ENCODE measurements at places on chromosomes 1 and 21.

GRCh38 chr1:187275985-187276575 lies 447.3 kb downstream of the PLA2G4A start:
- no peak for DNase-seq

DNA sequence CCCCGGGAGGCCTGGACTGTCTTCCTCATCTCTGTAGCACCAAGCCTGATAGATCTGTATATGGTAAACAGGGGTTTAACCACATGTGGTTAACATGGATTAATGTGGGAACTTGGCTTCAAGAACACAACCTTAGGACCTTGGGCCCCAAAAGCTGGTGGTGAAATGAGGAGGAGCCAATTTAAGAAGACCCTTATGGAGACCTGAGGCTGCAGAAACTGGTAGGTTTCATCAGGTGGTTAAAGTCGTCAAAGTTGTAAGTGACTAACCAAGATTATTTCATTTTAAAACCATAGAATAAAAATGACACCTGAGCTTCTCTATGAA lies 14.0 kb downstream of the THEMIS2 start:
- no peak for DNase-seq

DNA sequence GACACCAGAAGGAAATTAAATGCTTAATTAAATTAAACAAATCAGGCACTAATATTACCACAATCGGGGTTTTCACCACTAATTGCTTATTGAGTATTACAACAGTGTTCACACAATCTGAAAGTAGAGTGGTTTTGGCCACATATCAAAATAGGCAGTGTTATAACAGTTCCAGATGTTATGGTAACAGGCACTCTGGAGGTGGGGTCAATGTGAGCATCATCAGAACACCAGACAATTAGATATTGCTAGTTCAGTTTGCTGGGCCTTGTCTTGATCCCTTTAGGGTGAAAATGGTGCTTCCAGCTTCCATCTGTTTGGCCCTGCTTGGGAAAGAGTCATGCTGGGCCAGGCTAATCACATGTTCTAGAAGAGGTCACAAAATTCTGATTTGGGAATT lies 14.5 kb upstream of the DDAH1 start:
- no peak for DNase-seq

DNA sequence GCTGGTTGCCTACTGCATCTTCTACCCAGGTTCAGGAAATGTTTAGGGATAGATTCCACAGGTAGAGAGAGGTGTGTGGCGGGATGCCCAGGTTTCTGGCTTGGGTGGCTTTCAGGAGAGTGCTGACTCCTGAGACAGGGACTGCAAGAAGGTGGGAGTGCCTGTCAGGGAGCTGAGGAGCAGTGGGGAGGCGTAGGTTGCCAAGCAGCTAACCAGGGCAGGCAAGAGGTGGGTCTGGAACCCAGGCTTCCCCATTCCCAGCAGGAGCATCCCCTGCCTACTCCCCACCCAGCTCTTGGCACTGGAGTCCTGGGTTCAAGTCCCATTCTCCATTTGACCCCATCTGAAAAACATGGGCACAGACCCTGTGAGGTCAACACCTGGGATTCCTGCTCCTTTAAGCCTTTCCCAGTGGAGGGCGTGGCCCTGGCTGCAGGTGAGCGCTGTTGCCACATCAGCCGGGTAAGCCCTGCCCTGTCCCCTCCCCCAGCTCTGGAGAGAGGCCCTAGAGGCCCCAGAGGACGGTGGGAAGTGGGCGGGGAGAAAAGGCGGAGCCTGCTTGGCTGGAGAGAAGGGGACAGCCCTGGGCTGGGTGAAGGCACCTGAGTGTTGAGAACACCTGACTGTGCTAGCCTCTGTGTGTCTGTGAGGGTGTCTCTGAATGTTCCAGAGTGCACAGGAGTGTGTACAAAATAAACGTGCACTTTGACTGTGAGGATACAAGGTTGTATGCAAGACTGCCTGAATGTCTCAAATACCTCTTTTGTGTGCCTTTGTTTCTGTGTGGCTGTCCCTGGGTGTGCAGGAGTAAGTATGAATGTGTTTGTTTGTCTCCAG lies 14.0 kb upstream of the SYNC start:
- peak; percentile 87 for DNase-seq

GRCh38 chr1:195960580-195960979 lies 647.7 kb downstream of the KCNT2 start:
- DNase-seq = no peak

GRCh38 chr1:33361532-33362235 lies 40.8 kb upstream of the A3GALT2 start:
- no peak for DNase-seq

- no peak for DNase-seq
These were observed 14.0 kb upstream of the HLCS start for GRCh38 chr21:36980280-36981048.

- no peak for DNase-seq
These were observed 22.6 kb upstream of the A3GALT2 start for GRCh38 chr1:33343539-33343938.

DNA sequence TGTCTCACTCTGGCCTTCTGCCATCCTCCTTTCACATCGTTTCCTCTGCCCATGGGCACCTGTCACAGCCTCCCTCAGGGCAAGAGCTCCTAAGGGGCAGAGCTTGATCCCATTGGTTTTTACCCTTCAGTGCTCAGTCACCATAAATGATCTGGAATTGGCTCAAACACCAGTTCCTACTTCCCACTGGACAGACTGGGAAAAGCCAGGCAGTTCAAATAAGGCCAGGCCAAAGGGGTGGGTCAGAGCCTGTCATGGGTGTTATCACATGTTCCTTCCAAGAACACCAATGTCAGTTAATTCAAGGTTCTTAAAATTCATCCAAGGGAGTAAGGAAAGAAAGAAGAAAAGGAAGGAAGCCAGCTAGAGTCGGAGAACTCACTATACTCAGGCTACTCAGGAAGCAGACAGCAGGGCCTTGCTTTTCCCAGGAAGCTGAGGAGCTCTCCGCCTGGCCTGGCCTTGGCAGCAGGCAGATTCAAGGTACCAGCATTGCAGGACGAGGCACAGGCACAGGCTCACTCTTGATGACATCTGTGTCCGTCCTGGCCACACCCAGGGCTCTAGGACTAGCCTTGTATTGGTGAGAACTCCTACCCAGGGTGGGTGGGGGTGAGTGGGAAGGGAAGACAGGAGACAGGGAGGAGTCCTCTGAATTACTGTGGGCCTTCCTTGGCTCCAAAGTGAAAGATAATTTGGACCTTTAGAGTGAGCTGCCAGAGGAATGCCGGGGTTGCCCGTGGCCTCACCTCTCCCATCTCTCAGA lies 32.2 kb upstream of the ARTN start:
- DNase-seq = no peak

GRCh38 chr1:61152066-61152465 lies 69.7 kb downstream of the NFIA start:
- no peak for DNase-seq

GRCh38 chr1:197909384-197909783 lies 7.0 kb downstream of the C1orf53 start:
- no peak for DNase-seq

GRCh38 chr1:36920371-36920770 lies 113.9 kb downstream of the GRIK3 start:
- DNase-seq = peak; percentile 43

GRCh38 chr1:193549081-193549480 lies 362.7 kb upstream of the B3GALT2 start:
- DNase-seq = no peak

DNA sequence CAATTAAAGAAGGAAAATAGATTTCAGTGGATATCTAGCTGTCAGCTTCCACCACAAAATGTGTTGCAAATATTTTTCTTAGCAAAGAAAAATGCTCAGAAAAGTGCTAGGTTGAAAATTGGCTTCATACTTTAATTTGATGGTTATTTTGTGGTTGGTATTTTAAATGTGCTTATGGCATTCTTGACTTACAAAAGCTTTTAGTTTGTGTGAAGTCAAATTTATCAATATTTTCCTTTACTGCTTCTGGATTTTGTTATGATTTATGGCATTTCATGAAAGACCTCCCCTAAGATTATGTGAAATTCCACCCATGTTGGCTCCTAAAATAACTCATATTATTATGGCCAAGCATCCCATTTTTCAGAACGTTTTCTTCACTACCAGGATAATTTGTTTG lies 51.5 kb downstream of the PSMG1 start:
- no peak for DNase-seq

- no peak for DNase-seq
These were observed 100.5 kb upstream of the S1PR1 start for GRCh38 chr1:101136271-101136670.

DNA sequence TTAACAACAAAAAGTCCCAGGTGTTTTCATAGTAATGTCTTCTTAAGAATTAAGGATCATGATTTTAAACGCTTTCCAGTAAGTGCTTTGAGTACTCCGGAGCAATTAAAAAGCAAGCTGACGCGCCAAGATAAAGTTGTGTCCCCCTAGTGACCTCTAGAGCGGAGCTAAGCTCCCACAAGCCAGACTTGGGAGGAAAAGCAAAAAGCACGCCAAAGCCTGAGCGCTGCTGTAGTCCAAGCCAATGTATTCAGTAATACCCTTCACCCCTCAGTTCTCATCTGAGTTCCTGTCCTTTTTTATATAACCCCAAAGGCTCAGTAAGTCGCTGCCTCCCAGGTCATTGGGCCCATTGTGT lies 3.5 kb upstream of the SLC44A5 start:
- no peak for DNase-seq

DNA sequence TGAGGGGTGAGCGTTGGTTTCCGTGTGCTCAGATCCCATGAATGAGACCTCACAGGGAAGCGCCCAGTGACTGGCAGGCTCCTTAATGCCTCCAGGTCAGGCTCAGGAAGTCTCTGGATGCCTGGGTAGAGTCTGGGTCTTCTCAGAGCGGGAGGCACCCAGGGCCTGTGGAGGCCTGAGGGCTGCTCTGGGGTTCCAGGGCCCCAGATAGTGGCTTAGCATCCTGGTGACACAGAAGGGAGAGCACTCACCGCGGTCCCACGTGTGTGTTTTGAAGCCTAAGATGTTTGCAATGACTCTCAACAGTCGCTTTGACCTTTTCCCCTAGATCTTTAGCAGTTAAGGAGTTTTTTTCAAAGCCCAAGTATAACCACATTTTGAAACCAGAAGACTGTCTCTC lies 25.0 kb downstream of the PRMT2 start:
- no peak for DNase-seq

DNA sequence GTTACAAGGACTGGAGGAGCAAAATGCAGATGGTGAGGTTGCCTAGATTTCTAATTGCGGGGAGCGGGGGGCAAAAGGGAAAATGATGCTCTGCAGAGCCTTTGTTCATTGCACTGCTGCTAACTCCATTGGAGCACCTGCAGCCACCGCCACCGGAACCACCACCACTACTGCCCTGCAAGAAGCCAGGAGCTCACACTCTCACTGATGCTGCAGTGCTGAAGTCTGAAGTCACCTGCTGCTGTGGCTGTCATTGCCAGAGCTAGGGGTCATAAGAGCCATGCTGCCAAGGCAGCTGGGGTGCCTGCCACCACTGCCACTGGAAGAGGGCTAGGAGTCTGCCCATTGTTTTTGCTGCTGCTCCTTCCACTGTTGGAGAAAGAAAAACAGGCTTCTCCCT lies 7.3 kb upstream of the HPCAL4 start:
- DNase-seq = no peak

GRCh38 chr1:198909973-198910372 lies 271.1 kb downstream of the PTPRC start:
- DNase-seq = no peak

DNA sequence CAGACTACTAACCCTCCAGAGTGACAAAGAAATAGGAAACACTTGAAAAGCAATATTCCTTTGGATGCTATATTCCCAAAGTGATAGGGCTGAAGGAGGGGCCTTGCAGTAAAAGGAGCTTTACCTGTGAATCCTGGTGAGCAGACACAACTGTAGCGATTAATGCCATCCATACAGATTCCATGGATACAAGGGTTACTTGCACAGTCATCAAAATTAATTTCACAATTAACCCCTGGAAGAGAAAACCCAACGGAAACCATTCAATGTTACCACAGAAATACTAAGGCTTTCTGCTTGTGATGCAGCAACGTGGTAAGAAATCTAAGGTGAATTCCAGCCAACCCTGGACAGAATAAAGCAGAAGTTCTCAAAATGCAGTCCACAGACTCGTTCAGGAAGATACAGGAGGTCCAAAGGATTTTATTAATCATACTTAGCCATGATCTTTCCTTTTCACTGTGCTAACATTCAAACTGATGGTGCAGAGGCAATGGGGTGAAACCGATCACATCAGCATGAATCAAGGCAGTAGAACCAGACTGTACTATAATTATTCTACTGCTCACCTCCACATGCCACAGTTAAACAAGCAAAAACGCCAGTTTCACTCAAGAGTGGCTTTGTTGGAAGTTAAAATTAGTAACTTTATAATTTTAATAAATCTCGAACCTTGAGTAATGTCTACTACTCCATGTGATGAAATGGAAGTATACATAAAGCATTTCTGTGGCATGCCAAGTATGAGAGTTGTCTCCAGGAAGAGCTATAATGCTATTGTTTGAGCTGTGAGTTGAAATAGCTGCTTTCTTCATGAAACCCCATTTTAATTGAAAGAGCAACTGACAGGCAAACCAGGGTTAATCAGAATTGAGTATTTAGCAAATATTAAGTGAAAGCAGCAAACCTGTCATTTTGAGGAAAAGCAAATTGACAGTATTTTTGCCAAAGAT lies 63.2 kb upstream of the ADAM30 start:
- no peak for DNase-seq

DNA sequence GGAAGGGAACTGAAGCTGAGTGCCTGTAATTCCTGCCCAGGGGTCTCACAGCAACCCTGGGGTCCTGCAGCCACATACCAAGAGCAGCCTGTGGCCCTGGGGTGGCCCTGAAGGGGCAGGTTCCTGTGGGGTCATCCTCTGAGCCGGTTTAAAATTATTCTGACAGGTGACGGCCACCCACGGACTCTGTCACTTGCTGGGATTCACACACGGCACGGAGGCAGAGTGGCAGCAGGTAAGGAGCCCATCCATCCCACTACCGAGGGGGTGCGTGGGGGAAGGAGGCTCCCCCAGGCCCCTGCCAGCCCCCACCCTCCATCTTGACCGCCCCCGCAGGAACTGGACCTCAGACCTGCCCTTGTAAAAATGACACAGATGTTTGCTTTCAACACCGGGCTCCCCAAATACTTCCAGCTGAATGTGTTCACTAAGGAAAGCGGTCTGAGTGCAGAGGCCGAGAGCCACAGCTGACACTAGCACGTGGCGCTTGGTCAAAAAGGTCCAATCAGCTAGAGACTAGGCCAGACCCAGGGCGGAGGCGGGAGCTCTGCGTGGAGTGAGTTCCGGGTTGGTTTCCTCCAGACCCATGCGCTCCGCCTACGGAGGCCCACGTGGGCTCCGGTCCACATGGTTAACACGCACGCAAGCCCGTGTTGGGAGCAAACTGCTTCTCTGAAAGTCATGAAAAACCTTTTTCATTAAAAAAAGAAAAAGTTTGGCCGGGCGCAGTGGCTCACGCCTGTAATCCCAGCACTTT lies 10.0 kb downstream of the YBEY start:
- DNase-seq = no peak

GRCh38 chr1:183416850-183417771 lies 1.1 kb downstream of the NMNAT2 start:
- DNase-seq = peak; percentile 86

GRCh38 chr1:44119525-44119924 lies 904 bp downstream of the KLF17 start:
- DNase-seq = no peak

- DNase-seq = no peak
These were observed 41.1 kb downstream of the COLGALT2 start for GRCh38 chr1:183996396-183996795.

GRCh38 chr21:26570203-26570602 lies 2.9 kb downstream of the CYYR1 start:
- DNase-seq = no peak

- no peak for DNase-seq
These were observed 20.1 kb upstream of the COL16A1 start for GRCh38 chr1:31723828-31724359.

- DNase-seq = no peak
These were observed 10.0 kb upstream of the CDC14A start for GRCh38 chr1:100342348-100342747.

All from type B pancreatic cell (in vitro differentiated cells).